ENCODE measurements at places on chromosomes 2 and 18. TPM values are rescaled to one million over a fixed set of nuclear protein-coding genes. Genes with fewer than 3 reads are reported as not detected.
A peak's percentile ranks its signal among the peaks of the same experiment; 100 is the strongest.

OTOF gene
- total RNA-seq = not detected

ALMS1 gene
- total RNA-seq = 13.4 TPM

SPRED2 gene
- 11.4 TPM for total RNA-seq

EVA1A gene
- not detected for total RNA-seq

DNA sequence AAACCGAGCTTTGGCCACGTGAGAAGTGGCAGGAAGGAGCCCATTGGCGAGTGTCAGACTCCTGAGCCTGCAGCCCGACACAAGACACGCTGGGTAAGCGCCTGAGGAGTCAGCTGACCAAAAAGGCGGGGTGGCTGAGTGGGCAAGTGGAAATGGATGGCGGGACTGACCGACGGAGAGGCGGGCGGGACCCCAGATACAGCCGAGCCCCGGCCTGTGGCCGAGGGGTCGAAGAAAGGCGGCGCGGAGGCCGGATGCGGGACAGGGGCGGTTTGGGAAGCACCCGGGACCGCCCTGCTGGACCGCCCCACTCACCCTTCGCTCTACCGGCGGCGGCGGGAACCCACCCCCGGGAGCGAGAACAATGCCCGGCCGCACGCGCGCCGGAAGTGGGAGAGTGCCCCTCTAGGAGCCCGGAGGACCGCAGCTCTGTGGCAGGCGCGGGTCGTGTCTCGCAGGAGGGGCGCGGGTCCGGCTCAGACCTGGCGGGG, 22.8 kb downstream of the ZSCAN30 start:
- DNase-seq = peak; percentile 85

DNA sequence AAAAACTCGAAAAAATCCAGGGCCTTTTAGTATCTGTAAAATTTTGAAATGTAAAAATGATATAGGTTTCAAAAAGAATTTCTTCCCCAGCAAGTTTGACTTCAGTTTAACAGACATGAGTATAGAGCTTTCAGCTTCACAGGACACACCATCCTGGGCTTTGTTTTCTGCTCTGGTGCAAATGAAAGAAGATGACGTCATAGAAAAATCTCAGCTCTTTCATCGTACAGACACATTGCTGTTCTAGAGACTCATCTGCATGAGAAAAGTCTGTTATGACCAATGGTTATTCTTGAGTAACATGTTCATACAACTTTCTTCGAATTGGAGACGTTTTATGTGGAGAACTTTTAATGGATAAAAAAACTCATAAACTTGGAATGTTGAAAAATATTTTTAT, 111.7 kb upstream of the DYNAP start:
- no peak for DNase-seq

DNA sequence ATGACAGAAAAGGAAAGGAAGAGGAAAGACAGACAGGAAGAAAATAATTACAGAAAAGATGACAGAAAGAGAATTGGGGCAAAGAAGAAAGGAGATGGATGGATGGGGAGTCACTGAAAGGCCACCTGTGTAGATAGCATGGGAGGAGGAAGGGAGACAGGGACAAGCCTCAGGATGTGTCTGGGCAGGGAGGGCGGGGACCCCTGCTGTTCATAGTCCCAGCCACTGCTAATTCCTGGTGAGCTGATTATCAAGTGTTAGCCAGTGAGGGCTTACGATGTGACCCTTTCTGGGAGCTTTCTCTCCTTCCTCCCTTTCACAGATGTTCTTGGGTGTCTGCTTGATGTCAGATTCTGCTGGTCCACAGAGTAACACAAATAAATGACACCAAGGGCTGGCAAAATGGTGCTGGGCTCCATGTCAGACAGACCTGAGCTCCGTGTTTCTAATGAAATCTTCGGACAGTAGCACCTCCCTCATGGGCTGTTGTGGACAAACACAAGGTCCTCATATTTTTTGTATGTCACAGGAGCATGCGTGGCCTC, 13.6 kb downstream of the FHOD3 start:
- DNase-seq = no peak

DNA sequence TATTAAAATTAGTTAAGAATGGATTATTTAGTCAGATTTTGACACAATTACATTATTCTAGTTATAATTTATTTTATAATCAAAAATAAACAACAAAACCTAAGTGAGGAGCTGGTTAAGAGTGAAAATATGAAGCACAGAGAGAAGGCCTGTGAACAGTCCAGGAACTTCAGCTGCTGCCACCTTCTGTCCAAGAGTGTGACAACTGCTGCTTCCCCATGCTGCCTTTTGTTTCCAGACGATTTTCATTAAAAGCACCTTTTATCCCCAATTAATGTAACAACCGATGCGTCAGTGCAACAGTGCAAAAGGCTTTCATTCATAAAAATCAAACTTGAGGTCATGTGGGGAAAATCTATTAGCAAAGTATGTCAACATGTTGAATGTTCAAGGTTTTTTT, 363.6 kb downstream of the CTNNA2 start:
- DNase-seq = no peak

All from heart left ventricle (tissue), 16 donors.